ENCODE measurements at places on chromosomes 16 and 17. TPM values are rescaled to one million over a fixed set of nuclear protein-coding genes. Genes with fewer than 3 reads are reported as not detected.

GRCh38 chr17:28471531-28472342, 1.7 kb upstream of the SLC13A2 start:
- H3K36me3 ChIP-seq = no peaks in the 10 kb centered on the region
- no peak overlapping the region for H3K27ac ChIP-seq
- H3K27me3 ChIP-seq = no peaks in the 10 kb centered on the region
- peaks cover 20% of the 10 kb centered on the region for H3K4me1 ChIP-seq
- H3K4me3 ChIP-seq = no peak overlapping the region

DNA sequence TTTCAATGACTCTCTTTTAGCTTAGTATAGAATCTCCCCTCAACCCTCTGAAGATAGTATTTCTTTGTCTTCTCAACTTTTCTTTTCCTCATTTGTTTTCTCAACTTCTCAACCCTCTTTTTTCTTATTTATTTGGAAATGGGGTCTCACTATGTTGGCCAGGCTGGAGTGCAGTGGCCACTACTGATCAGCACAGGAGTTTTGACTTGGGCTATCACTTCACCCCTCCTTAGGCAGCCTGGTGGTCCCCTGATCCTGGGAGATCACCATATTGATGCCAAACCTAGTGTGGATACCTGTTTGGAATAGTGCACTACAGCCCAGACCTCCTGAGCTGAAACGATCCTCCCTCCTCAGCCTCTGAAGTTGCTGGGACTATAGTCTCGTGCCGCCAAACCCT, 79.8 kb downstream of the PITPNC1 start:
- H3K36me3 ChIP-seq = no peaks in the 10 kb centered on the region
- DNase-seq = no peak
- H3K4me1 ChIP-seq = no peaks in the 10 kb centered on the region
- no peaks in the 10 kb centered on the region for H3K27me3 ChIP-seq
- no peak overlapping the region for H3K27ac ChIP-seq

The SEC14L5 gene
- 0.52 TPM for total RNA-seq

The SLFN5 gene
- 67.5 TPM for total RNA-seq

The TPSD1 gene
- total RNA-seq = not detected

DNA sequence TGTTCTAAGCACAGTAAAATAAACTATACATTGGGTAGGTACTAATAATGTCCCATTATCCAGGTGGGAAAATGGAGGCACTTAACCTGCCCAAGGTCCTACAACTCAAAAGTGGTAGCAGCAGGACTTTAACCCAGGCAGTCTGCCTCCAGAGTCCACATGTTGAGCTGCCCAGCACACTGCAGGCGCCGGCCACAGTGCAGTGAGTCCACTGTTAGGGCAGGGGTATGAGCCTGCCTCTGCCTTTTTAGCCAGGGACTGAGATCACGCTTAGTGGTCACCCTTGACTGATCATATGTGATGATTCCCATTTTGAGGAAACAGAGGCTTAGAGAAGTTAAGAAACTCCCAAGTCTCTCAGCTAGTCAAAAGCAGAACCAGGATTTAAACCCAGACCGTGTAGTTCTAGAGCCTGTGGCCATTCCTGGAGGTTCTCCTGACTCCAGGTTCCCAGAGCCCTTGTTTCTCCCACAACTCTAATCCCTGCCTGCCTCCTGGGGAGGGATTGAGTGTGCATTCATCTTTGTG, 8.4 kb downstream of the CES1 start:
- no peak for DNase-seq
- H3K27me3 ChIP-seq = no peaks in the 10 kb centered on the region
- no peak overlapping the region for H3K27ac ChIP-seq
- no peaks in the 10 kb centered on the region for H3K4me1 ChIP-seq

DNA sequence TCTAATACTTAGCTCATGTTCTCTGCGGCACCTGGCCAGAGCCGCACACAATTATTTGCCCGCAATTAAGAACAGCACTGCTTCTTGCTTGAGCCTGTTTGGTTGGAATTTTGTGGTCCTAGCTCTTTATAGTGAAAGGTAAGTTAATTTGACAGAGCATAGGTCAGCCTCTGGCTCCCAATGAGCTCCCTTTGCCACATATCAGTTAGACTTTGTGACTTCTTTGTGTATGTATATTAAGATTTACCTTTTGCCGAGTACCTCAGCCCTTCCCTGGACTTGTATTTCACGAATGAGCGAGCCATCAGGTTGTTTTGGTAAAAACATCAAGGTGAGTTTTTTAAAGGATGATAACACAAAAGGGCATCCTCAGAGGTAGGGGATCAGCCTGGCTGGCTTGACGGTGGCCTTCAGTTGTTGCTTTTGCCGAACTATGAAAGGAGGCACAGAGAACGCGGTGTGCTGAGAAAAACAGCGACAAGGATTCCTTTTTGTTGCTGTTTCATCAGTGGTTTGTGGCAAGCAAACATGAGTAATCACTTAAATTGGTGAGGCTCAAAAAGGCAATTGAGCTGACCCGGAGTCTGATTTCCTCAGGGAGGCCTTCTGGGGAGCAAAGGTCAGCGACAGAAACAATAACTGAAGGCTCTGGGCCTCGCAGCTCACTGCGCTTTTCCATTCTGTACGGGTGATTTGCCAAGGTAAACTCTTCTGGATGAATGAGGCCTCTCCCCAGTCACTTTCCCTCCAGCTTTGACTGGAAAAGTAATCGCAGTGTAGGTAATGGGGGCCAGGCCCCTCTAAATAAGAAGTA, 163.6 kb downstream of the HS3ST3A1 start:
- no peaks in the 10 kb centered on the region for H3K36me3 ChIP-seq
- no peak overlapping the region for H3K4me3 ChIP-seq
- no peak overlapping the region for H3K27ac ChIP-seq
- H3K4me1 ChIP-seq = no peaks in the 10 kb centered on the region
- no peaks in the 10 kb centered on the region for H3K27me3 ChIP-seq

The CIBAR2 gene
- total RNA-seq = 0.29 TPM

- DNase-seq = no peak
- H3K27ac ChIP-seq = no peak overlapping the region
- H3K4me3 ChIP-seq = no peak overlapping the region
Observed at GRCh38 chr17:40614431-40615067, 33.1 kb downstream of the SMARCE1 start.

The PPP1R27 gene
- not detected for total RNA-seq

GRCh38 chr16:27547134-27547533, 2.6 kb downstream of the GTF3C1 start:
- no peak overlapping the region for H3K4me3 ChIP-seq
- no peaks in the 10 kb centered on the region for H3K27me3 ChIP-seq
- no peak overlapping the region for H3K27ac ChIP-seq
- DNase-seq = peak; percentile 45
- peaks cover 36% of the 10 kb centered on the region for H3K36me3 ChIP-seq

GRCh38 chr17:4293572-4293971, 29.8 kb upstream of the ANKFY1 start:
- H3K36me3 ChIP-seq = no peaks in the 10 kb centered on the region
- H3K4me1 ChIP-seq = no peaks in the 10 kb centered on the region
- DNase-seq = no peak

DNA sequence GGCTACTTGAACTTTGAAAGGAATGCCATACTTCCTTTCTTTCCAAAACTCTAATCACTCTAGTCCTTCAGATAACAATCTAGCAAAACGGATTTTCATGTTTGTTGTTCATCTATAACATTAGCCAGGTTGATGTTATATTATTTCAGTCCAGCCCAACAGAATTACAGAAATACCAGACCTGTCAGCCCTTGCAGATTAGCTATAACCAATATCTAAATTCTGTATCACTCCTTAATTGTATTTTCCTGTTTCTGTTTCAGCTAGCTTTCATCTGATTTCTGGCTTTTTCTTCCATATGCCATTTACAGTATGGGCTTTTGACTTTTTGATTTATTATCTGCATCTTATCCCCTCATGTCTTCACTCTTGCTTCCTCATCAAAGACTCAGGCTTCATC, 479.8 kb upstream of the CDH8 start:
- H3K4me1 ChIP-seq = no peaks in the 10 kb centered on the region
- H3K27me3 ChIP-seq = no peaks in the 10 kb centered on the region
- no peak overlapping the region for H3K4me3 ChIP-seq
- H3K27ac ChIP-seq = no peak overlapping the region

- no peaks in the 10 kb centered on the region for H3K36me3 ChIP-seq
- no peak for DNase-seq
- H3K4me1 ChIP-seq = peaks cover 2% of the 10 kb centered on the region
- no peaks in the 10 kb centered on the region for H3K27me3 ChIP-seq
Observed at GRCh38 chr17:34351096-34351495, 5.2 kb upstream of the CCL13 start.

DNA sequence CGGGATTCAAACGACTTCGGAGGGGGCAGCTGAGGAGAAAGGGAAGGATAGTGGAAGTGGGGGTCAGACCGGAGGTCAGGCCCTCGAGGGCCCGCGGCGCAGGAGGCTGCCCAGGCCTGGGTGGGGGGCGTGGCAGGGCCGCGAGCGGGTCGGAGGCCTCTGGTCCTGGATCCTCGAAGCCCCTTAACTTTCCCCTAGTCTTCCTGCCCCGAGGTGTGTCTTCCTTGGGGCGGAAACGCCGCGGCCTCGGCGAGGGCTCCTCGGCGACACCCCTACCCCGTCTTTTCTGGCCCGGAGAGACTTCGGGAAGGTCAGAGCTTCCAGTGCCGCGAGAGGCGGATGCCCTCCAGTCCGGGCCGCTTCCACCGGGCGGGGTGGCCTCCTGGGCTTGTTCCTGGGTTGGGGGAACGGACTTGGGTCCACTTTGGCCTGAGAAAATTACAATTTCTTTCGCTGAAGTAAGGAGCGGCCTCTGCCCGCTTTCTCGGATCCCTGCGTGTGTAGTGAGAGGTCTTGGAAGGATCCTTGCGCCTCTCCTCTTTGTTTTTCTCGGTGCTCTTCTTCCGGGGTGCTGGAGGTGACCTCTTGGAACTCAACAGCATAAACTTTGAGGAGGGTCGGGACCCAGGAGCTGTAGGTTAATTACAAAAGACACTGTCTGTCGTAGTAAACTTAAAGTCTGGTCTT, 491 bp downstream of the IST1 start:
- peaks cover 52% of the 10 kb centered on the region for H3K4me1 ChIP-seq
- peak; percentile 49 for DNase-seq
- no peaks in the 10 kb centered on the region for H3K27me3 ChIP-seq
- peak overlapping the region; percentile 92 for H3K27ac ChIP-seq
- peak overlapping the region; percentile 70 for H3K4me3 ChIP-seq

DNA sequence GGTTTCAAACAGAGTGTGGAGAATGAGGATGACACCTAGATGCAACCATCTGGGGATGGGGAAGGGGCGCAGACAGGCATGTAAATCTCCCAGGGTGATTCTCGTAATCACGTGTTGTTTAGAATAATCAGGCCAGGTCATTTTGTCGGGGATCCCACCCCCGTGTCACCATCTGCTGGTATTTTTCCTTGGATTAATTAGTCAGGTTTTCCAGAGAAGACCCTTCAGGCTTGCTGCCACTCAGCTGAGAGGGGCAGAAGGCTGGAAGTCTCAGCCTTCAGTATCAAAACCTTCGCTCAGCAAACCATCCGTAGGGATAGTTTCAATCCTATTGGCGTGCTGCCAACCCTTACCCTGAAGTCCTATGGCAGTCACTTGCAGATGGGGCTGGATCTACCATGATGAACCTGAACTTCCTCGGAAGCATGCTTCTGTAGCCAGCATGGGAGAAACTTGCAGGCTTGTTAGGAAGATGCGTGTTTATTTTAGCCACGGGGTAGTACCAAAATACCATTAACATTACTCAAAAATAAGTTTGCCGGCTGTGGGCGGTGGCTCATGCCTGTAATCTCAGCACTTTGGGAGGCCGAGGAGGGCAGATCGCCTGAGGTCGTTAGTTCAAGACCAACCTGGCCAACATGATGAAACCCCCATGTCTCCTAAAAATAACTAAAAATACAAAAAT, 7.5 kb upstream of the ADCY9 start:
- no peaks in the 10 kb centered on the region for H3K36me3 ChIP-seq
- DNase-seq = no peak
- no peak overlapping the region for H3K27ac ChIP-seq
- no peaks in the 10 kb centered on the region for H3K27me3 ChIP-seq
- H3K4me1 ChIP-seq = no peaks in the 10 kb centered on the region

The BBS2 gene
- 23.9 TPM for total RNA-seq

- H3K4me1 ChIP-seq = no peaks in the 10 kb centered on the region
- no peak for DNase-seq
- no peaks in the 10 kb centered on the region for H3K27me3 ChIP-seq
- H3K4me3 ChIP-seq = no peak overlapping the region
- no peak overlapping the region for H3K27ac ChIP-seq
Observed at GRCh38 chr17:80910043-80910442, 81.6 kb upstream of the CHMP6 start.

The SPNS3 gene
- total RNA-seq = 0.55 TPM

GRCh38 chr17:21251337-21252010, 1.7 kb downstream of the NATD1 start:
- H3K4me1 ChIP-seq = peaks cover 3% of the 10 kb centered on the region
- no peaks in the 10 kb centered on the region for H3K27me3 ChIP-seq
- no peak for DNase-seq
- H3K4me3 ChIP-seq = no peak overlapping the region
- no peaks in the 10 kb centered on the region for H3K36me3 ChIP-seq

The CBFA2T3 gene
- total RNA-seq = 8.9 TPM

The TMC5 gene
- total RNA-seq = 105 TPM

DNA sequence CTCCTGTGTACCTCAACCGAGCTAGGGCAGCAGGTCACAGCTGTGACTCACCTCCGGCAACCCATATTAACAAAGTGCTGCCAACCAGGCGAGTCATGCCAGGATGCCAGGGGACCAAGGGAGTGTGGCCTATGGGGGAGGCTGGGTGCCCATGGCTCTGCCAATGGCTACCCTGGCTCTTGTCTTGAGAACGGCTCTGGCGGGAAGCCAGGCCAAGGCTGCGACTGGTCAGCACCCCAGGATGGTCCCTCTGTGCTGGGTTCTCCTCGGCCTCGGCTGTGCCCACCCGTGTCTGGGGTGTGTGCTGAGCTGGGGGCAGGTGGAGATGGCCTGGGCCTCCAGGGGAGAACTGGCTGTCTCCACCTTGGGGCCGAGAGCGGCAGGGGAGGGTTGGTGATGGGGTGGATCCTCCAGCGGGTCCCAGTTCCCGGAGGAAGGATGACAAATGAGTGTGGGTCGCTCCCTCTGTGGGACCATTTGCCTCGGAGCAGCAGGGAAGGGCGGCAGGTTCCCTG, 75.8 kb downstream of the MRC2 start:
- H3K27me3 ChIP-seq = peaks cover 17% of the 10 kb centered on the region
- H3K4me1 ChIP-seq = peaks cover 21% of the 10 kb centered on the region
- DNase-seq = no peak
- H3K36me3 ChIP-seq = no peaks in the 10 kb centered on the region
- peak overlapping the region; percentile 62 for H3K4me3 ChIP-seq
- H3K27ac ChIP-seq = no peak overlapping the region

DNA sequence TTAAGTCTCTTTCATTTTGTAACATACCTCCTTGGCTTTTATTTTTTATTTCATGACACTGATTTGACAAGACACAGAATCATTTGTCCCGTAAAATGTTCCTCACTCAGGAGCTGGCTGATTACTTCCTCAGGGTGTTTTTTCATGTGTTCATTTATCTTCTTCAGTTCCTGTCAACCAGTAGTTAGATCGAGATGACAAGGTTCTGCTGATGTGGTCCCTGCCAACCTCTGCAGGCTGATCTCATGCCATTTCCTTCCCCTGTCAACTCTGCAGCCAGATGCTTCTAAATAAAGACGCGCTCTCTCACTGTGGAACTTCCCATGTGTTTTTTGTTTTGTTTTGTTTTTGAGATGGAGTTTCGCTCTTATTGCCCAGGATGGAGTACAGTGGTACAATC, 8.1 kb upstream of the CXCL16 start:
- no peaks in the 10 kb centered on the region for H3K27me3 ChIP-seq
- no peak overlapping the region for H3K4me3 ChIP-seq
- DNase-seq = no peak
- H3K4me1 ChIP-seq = no peaks in the 10 kb centered on the region
- H3K27ac ChIP-seq = peak overlapping the region; percentile 44

The FBXL19 gene
- 18.7 TPM for total RNA-seq

The SOCS7 gene
- total RNA-seq = 19.4 TPM

The GAN gene
- total RNA-seq = 7.9 TPM
